ENCODE measurements at places on chromosomes 3 and 15.

DNA sequence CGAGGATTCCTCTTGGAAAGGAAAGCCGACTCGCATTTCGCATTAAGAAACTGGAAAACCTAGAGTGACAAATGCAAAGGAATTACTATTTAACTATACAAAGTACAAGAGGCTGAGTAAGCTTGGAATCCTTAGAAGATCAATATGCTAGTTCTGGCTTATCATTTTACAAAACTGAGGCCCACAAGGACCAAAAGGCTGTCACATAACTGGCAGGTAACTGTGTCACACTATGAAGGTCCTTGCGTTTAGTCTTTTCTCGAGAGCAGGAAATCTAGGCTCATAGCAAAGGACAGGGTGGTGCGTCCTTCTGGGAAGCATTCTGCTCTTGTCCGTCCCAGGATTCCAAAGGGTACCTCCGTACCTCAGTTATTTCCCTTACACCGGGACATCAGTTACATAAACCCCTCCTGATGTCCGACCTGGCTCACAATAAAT lies 629 bp downstream of the RPL24 start:
- DNase-seq, result no peak

- no peak for DNase-seq
These were observed 281.6 kb upstream of the STT3B start for GRCh38 chr3:31251083-31251482.

DNA sequence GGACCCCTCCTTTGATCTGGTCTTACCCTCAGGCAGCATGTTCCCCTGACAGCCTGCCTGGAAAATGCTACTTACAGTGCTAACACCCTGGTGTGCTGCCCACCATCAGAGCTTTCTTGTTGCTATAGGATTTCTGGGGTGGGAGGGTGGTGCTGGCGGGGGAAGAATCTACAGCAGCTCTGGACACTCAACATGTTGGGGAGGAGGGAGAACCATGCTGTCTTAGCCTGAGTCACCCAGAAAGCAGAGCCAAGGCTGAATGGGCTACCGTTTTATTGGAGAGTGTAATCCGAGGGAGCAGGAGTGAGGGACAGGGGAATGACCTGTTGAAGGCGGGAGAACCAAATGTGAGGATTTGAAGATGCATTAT lies 45.6 kb downstream of the MFSD1 start:
- DNase-seq, result no peak

- no peak for DNase-seq
These were observed 13.9 kb upstream of the GRM2 start for GRCh38 chr3:51692980-51693395.

DNA sequence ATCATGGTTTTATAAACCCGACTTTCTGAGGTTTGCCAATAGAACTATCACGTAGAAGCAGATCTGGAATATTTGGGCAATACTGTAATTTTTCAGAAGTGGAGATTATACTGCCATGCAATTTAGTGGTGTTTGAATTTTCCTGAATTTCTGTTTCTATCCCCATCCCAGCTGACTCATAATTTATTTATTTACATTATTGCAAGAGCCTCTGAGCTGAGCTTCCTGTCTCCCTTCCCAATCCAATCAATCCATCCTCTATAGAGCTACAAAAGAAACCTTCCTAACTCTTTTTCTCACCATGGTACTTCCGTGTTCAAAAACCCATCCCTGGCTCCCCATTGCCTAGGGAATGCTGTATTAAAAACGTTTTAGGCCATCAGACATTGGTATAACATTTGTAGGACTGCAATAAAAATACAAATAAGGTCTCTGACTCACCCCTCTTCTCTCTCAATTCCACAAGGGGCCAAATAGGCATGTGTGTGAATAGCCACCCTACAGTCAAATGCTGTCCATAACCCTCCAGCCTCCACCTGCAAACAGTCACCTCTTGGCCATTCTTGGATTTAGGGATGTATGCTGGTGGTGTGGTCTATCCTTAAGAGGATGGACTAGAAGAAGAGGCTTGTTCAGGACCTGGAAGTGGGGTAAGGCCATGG lies 190.7 kb downstream of the CD47 start:
- DNase-seq, result no peak

DNA sequence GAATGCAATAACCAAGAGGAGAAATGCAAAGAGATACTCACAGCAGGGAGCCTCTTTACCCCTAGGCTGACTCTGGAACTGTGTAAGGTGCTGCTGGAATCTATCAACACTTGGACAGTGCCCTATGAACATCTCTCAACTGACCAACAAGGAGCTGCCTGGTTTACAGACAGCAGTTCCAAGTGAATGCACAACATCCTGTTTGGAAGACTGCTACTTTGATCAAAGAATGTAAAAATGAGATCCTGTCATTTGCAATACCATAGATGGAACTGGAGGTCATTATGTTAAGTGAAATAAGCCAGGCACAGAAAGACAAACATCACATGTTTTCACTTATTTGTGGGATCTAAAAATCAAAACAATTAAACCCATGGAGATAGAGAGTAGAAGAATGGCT lies 136.3 kb downstream of the IMPG2 start:
- DNase-seq, result no peak

- no peak for DNase-seq
These were observed 789.2 kb downstream of the DIPK2A start for GRCh38 chr3:144760831-144761230.

DNA sequence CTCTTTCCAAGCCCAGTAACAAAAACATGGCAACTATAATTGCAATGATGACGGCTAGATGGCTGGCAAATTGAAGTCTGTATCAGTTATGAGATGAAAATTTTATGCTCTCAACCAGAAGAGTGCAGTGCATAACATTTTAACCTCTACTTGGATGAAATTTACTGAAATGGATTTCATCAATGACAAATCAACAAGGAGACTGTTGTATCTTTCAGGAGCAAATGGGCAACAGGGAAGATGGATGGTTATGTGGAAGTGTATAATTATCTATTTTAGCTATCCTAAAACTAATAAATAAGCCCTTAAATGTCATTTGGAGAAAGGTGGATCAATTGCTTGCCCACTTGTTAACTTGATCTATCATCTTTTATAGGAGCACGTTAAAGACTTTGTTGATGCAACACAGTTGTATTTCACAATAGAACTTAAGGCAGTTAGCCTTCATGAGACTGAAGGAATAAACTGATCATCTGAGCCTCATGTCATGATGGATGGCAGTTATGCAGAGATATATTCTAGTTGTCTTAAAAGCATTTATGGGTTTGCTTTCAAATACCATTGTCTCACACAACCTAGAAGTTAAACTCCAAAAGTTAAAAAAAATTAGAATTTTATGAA lies 315.1 kb upstream of the TBC1D5 start:
- no peak for DNase-seq

- DNase-seq, result peak; percentile 9
These were observed 46.0 kb downstream of the ALDH1L1 start for GRCh38 chr3:126134219-126134975.

- DNase-seq, result no peak
These were observed 40.9 kb upstream of the PTPN23 start for GRCh38 chr3:47339951-47340350.

GRCh38 chr15:67010898-67011616 lies 54.3 kb upstream of the SMAD3 start:
- no peak for DNase-seq

DNA sequence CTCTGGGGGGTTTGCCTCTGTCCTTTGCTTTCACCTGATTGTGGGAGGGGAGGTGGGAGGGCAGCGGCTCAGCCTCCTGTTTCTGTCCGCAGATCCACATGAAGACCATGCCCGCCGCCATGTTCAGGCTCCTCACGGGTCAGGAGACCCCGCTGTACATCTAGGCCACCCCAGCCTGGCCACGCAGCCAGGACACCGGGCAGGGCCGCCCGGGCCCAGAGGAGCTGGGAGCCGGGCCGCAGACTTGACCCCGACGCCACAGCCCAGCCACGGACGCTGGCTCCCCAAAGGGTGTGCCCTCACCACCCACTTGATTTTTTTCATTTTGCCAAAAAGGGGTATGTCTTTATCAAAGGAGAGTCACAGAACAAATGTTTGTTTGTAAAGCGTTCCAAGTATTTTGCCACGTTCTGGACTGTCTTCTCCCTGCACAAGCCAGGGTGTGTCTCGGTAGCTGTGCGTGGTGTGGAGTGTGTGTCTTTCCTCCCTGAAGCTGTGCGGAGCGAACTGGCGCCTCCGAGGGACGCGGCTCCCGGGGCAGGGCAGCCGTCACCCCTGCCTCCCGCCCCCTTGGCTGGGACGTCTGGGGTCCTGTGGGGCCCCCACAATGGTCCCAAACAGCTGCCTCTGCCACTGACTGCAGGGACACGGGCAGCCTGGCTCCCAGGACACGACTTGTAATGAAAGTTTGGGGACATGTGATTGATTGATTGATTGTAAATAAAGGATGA lies 152.5 kb downstream of the NSMCE3 start:
- no peak for DNase-seq

DNA sequence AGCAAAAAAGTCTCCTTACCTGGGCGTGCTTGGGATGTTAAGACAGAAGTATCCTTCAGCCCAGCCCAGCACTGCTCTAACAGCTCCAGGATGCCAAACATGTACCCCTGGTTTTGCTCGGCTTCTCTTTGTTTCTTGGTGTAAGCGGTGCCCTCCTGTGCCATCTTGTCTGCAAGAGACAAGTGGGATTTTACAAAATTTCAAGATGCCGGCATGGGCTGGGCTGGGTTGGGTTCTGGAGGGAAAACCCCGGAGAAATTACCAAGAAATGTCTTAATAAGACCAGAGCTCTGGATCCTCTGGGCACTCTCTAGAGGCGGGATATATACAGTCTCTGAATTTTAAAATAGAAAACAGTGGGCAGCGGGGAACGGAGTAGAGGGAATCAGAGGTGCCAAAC lies 4.6 kb upstream of the SOX14 start:
- DNase-seq, result no peak
